Stimulated activated CD4-positive, alpha-beta T cell treated with anti-CD3 and anti-CD28 coated beads, TNF-alpha, amount 100 ng/mL, for 1 hour (primary cell): ENCODE measurements at places on chromosomes 5 and 9.

DNA sequence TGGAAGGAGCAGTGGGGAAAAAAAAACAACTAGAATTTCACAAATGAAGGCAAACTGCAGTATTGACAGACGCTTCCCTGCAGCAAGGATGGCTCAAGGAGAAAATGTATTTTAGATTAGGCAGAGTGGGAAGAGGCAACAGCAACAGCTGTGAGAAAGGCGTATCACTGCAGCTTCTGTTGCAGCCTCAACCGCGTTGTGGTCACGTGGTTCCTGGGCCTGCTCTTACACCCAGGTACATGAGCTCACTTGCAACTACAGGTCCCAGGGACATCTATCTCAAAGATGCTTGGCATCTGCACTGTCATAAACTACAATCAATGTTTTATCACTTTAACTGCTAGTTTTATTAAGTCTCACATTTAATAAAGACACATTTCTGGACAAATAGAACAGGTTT, 36.0 kb upstream of the GOLM1 start:
- no peak for DNase-seq

DNA sequence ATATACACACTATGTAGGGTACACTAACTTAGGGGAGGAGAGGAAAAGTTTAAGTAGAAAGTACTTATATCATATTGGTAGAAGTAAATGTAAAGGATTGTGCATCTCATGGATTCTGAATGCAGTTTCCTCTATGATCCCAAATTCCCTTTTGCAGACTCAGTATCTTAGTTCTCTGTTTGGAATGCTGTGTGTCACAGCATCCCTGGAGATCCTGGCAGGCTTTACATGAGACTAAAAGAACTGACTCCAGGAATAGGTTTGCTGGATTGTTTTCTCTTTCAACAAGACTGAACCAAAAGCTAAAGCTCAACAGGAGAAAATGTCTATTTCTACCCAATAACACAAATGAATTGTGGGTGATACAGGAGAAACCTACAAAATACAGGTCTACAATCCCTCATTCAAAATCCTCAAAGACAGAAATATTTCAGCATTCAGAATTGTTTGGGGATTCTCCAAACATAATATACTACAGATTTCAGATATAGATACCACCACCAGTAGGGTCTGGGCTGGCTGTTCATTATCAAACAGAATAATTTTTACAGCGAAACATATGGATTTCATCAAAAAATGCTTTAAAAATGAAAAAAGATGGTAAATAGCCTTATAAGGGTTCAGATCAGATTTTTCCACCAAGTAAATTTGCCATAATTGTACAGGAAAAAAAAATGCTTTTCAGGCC, 324.7 kb upstream of the GRAMD2B start:
- DNase-seq: no peak

GRCh38 chr9:16824545-16825330, 45.7 kb downstream of the BNC2 start:
- no peak for DNase-seq

DNA sequence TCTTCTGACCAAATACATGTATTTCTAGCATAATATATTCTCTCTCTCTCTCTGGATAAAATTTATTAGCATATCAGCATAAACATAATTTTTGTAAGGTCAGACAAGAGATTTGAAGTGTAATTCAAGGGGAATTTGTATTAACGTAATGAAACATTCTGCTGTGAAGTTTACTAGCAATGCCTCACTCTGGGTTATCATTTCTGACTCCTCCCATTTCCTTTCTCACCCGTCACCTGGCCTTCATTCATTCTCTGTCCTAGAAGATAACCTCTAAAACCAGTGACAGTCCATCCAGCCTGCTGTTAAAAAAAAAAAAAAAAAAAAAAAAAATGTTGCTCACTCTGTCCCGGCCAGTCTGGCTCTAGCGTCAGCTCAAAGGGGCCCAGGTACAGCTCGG, 27.1 kb downstream of the GRAMD2B start:
- no peak for DNase-seq
